Heart right ventricle (tissue), 16 donors: ENCODE measurements at places on chromosomes 13 and 19. TPM values are rescaled to one million over a fixed set of nuclear protein-coding genes. Genes with fewer than 3 reads are reported as not detected.

STOML3 gene
- not detected for total RNA-seq

DNA sequence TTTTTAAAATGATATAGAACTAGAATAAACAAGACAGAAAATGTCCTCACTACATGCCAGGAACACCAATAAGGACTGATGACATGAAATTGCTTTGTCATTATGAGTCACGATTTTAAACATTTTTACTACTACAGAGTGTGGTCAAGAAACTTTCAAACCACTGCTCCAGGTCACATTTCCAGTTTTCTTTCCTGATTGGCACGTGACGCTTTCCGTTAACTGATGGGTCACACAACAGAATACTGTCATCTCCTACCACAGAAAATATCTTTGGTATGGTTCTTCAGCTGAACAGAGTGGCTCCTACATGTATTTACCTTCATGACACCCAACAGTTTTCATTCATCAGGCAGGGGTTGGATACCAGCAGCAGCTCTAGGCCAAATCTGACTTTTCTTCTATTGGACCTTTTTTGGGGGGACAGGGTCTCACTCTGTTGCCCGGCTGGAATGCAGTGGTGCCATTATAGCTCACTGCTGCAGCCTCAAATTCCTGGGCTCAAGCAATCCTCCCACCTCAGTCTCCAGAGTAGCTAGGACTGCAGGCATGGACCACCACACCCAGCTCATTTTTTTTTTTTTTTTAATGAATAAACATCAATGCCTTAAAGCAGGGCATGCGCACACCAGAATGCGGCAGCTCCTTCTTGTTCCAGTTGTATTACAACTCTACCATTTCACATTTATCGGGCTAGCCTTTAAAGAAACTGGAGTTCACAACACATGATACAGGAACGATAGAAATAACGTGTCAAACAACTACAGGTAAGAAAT is 147.4 kb downstream of the RNF17 start:
- H3K36me3 ChIP-seq, result no peaks in the 10 kb centered on the region
- H3K27ac ChIP-seq, result no peak overlapping the region
- no peaks in the 10 kb centered on the region for H3K27me3 ChIP-seq
- no peak overlapping the region for H3K4me3 ChIP-seq

TRPC4 gene
- total RNA-seq, result 1.2 TPM

DNA sequence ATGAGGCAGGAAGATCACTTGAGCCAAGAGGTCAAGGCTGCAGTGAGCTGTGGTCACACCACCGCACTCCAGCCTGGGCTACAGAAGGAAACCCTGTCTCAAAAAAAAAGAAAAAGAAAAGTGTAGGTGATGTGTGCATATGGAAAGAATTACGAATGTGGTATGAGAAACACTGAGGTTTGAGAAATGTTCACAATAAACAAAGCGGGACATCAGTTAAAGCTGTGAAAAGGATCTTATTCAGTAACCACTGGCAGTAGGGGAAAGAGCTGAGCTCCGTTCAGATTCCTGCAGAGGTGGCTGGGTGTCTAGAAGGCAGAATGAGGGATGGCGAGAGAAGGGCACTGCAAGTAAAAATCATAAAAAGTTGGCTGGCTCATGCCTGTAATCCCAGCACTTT is 4.1 kb upstream of the IGSF23 start:
- no peaks in the 10 kb centered on the region for H3K27me3 ChIP-seq
- no peak overlapping the region for H3K27ac ChIP-seq

GRCh38 chr13:40232311-40233040 is 434.0 kb downstream of the FOXO1 start:
- peaks cover 45% of the 10 kb centered on the region for H3K4me1 ChIP-seq
- DNase-seq, result no peak
- H3K27ac ChIP-seq, result no peak overlapping the region
- H3K4me3 ChIP-seq, result no peak overlapping the region

DNA sequence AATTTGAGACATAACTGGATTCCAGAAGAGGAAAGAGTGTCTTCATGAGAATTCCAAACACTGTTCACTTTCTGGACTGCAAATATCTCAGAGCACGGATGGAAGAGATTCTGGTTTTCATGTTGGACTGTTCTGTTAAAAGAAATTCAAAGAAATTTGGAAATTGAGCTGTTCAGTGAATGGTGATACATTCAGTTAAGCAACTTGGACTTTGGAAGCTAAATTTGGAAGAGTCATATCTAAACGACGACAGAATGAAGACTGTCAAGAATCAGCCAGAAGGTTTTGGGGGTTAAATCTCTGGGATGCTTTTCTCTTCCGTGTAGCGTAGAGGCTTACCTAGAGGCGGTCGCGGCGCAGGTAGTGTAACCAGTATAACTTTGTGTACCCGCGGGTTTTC is 25.6 kb downstream of the SAFB start:
- no peak overlapping the region for H3K27ac ChIP-seq
- H3K4me3 ChIP-seq, result no peak overlapping the region
- no peaks in the 10 kb centered on the region for H3K4me1 ChIP-seq
- peaks cover 92% of the 10 kb centered on the region for H3K36me3 ChIP-seq
- DNase-seq, result no peak

CEACAM16 gene
- total RNA-seq, result not detected

DNA sequence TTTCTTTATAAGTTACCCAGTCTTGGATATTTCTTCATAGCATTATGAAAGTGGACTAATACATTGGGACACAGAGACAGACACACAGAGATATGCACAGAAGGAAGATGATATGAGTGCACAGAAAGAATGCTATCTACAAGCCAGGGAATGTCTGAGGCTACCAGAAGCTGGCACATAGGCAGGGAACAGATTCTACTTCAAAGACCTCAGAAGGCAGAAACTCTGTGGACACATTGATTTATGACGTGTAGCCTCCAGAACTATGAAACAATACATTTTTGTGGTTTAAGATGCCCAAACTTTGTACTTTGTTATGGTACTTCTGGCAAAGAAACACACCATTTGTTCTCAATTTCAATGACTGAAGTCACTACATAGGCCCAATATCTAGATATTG is 556.7 kb downstream of the PCDH9 start:
- H3K4me3 ChIP-seq, result no peak overlapping the region
- H3K27me3 ChIP-seq, result no peaks in the 10 kb centered on the region
- no peaks in the 10 kb centered on the region for H3K4me1 ChIP-seq

DNA sequence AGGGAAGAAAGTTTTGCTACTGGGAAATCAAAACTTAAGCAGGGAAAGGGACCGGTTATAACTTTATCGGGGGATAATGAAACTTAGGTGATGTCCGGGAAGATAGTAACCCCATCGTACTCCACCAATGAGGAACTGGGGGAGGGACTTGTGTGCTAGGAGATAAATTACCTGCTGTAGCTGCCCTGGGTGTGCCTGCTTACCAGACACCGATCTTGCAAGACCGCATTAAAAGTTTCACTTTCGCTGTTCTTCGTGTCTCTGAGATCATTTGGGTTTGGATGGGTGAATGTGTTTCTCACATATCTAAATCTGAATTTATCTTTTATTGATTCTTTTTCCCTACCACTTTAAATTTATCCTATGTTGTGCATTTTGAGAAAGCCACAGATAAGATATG is 381.4 kb downstream of the SLITRK6 start:
- no peaks in the 10 kb centered on the region for H3K4me1 ChIP-seq
- no peak for DNase-seq
- no peaks in the 10 kb centered on the region for H3K27me3 ChIP-seq
- H3K4me3 ChIP-seq, result no peak overlapping the region

- no peaks in the 10 kb centered on the region for H3K27me3 ChIP-seq
- H3K36me3 ChIP-seq, result no peaks in the 10 kb centered on the region
Measured at GRCh38 chr19:58328999-58329398, 2.2 kb downstream of the ZSCAN22 start.

DNA sequence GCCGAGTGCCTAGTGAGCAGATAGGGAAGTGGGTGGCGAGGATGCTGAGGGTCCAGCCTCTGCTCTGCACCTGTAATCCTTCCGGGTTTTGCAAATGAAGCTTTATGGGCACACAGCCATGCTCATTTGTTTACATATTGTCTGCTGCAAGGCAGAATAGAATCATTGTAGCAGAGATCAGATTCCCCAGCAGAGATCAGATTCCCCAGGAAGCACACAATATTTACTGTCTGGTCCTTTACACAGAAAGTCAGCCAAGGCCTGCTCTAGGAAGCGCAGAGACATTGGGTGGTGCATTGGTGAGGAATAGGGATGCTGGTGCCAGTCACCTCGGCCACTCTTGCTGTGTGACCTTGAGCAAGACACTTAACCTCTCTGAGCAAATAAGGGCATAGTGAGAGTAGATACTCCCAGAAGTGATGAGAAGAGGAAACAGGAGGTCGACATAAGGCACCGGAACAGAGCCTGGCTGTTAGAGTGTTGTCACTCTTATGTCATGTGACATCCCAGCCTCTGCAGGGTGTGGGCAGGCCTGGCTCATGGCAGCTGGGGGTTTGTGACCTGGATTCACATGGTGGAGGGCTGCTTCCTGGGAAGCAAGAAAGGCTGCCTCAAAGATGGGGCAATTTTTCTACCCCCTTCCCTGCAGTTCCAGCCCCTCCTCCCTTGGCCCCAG is 25.6 kb downstream of the CARM1 start:
- no peak for DNase-seq
- peaks cover 6% of the 10 kb centered on the region for H3K4me1 ChIP-seq

HIPK4 gene
- total RNA-seq, result 0.15 TPM

SYDE1 gene
- total RNA-seq, result 12.8 TPM
